GM12892 (cell line): ENCODE measurements at places on chromosomes 1 and 21.

GRCh38 chr21:35953597-35953996 lies 106.7 kb downstream of the SETD4 start:
- no peak for DNase-seq

DNA sequence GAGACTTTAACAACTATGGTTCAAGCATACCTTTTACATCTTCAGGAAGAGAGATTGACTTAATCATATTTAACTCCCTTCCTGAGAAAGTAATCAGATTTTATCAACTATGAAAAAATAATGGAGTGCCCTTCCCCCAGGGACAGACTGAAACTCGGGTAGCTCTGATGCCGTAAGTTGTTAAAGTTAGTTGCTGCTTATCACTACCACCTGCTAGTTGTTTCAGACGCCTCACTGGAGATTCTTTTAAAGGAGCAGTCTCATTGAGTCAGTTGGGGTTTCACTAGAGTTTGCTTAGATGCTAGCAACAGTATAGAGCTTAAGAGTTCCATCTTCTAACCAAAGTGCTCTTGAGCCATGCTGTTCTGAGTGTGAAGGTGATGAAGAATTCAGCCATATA lies 17.0 kb upstream of the TRAF5 start:
- no peak for DNase-seq

DNA sequence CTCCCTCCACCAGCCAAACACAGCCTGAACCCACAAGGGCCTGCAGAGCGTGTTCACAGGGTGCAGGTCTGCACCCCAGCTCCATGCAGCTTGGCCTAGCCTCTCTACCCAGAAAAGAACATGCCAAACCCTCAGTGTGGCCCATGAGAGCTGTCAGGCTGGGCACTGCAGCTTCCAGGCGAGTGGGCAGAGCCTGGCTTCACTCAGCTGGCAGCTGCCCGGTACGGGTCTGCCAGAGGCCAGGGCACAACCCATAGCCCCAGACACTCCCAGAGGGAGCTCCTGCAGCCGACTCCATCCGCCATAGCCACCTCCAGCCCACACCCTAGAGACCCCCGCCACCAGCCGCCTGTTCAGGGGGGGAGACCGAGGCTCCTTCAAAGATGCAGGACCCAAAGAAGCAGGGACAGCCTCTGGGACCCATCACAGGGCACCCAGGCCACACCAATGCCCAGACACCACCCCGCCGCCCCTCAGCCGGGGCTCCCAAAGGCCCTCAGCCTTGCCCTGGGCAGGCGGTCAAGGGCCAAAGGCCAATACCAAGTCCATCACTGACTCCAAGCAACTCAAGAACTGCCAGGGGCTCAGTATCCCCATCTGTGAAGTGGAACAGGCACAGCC lies 42.4 kb downstream of the MEGF6 start:
- no peak for DNase-seq

- no peak for DNase-seq
Measured at GRCh38 chr1:32775640-32776337, 41.4 kb downstream of the YARS1 start.

DNA sequence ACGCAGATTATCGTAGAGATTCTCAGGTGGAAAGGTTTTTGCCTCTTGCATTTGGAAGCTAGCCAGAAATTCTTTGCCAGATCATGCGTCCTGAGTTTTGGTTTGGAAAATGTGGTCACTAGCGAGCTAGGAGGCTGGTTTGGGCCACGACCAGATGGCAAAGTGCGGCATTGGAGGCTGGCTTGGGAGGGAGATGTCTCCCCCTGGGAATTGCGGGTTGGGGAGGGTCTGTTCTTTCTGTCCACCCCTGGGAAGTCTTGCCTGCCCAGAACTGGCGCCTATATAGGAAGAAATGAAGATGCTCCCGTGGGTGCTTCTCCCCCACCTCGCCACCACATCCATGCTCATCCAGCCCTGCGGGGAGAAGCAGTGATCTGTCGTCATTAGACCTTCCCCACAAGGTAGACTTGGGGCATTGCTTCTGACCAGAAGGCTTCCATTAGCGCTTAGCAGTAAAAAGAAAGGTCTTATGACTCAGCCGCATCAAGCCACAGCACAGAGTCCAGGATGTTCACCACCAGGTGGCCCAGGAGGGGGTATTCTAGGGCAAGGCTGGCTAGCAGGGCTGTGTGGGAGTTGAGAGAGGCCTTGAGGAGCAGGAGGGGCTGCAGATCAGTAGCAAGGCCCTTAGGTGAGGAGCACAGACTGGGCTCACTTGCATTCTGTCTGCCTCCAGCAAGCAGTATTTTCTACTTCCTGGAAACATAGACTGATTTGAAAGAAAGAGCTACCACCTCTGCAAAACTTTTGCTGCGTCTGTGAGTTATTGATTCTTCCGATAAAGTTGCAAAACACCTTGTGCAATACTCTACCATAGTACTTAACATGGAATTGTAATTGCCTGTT lies 1.5 kb upstream of the PTP4A2 start:
- DNase-seq, result peak; percentile 55

DNA sequence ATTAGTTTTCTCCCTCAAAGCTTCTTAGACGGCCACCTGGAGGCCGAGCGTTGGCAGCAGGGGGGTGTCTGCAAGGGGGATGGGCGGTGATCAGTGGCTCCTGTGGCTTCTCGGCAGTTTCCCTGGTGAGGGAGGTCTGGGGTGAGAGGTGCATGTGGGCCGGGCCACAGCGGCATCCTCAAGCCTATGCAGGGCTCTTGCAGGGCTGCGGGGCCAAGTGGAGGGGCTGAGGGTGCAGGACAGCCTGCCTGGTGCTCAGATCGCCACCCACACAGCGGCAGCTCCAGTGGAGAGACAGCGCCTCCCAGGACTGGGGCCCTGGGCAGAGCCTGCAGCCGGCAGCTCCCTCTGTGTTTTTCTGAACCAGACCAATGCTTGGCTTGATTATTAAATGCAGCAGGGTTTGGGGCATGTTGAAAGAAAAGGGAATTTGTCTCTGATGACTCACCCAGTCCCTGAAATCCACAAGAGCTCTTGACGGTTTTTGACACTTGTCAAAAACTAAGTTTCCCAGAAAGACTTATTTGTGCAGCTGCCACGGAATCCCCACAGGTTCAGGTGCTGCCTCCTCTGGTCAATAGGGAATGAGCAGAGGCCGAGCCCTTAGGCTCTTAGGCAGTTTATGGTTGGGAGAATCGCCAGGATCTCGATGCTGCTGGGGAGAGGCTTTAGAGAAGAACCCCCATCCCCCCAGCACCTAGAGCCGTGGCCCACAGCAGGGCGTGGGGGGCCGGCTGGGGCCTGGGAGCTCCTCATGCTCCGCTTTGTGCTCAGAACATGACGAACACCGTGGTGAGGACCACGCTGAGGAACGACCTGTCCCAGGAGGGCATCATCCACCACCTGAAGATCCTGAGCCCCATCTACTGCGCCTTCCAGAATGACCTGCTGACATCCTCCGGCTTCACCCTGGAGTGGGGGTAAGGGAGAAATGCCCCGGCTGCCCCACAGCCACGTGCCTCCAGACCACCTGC lies 54.7 kb downstream of the UMODL1 start:
- no peak for DNase-seq

- peak; percentile 8 for DNase-seq
Measured at GRCh38 chr1:67429011-67429527, 1.1 kb downstream of the SERBP1 start.

DNA sequence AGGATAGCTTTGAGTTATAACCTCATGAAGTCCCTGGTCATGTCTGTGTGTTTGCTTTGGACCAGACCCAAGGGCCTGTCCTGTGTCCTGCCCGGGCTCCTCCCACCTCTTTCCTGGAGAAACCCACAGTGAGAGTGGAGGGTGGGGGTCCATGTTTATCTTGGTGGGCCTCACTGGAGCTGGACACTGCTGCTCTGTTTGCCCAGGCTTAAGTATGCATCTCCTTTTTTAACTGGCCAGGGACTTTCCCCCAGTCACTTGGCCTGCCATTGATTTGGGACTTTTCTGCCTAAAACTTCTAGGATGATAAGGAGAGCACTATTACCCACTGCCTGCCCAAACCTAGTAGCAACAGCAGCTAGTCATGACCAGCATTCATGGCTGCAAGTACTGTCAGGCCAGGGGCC lies 49.8 kb downstream of the DDR2 start:
- no peak for DNase-seq

DNA sequence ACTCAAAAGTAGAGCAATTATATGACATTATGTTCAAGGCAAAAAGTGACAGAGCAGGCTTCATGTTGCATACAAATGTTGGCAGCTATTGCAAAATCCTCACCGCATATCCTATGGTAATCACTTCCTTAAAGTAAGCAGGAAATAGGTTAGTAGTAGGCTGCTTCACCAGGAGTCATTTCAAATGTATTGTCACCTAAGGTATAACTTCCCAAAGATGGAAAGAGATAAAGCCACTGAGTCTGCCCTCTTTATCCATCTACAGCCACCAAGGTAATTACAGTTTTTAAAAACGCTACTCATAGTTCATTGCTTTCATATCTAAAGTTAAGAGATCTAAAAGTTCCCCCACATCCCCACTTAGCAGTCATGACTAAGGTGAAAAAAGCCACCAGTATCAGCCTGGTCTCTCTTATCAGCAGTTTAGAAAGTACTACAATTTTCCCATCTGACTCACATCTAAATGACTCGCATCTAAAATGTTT lies 31.6 kb upstream of the UBE2U start:
- DNase-seq, result no peak

DNA sequence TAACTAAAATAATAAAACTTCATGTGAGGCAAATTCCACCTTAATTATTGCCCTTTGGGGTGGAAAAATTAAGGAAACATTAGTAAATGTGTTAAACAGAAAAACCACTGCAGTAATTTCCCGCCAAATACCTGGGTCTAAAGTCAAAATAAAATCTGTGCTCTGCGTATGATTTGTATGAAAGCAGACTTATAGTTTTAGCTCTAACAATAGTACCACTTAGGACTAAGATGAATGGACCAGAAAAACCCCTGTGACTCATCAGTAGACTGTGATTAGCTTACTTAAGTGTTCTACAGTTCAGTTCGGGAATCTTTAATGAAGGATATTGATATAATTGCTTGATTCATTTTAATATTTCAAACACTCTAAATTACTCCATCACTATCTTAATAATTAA lies 23.3 kb upstream of the C1orf105 start:
- no peak for DNase-seq

DNA sequence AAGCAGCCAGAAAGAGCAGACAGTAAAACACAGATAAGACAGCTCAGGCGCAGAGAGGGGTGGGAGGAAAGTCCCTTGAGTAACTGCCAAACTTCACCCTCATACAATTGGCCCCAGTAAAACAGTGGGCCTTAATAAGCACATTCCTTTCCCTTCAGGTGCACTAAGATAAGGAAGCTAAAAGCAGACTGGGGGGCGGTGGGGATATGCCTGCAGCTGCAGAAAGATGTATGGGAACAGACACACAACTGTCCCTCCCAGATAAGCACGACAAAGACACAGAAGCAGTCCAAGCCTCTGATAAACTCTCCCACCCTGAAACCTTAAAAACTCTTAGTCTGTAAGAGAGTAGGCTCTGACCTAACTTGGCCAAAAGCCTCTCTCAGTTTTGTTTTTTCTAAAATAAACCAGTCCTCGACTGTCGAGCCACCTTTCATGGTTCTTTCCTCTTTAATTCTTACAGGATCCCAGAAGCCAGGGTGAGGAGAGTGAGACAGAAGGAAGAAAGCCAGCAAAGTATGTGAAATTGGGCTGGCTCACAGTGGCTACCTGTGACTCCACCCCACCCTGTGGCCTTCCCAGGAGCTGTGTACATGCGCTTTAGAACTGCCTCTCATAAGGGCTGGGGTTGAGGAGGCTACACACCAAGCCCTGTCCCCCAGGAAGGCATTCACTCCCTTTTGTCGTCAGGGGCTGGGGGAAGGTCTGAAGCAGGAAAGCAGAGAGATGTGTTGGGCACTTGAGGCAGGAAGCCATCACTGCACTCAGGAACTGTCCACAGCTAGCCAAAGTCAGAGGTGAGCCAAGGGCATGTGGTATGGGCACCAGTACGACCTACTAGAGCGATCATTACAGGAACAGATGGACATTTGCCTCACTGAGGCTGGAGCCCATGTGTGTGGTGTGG lies 4.6 kb downstream of the PGLYRP4 start:
- DNase-seq, result no peak

DNA sequence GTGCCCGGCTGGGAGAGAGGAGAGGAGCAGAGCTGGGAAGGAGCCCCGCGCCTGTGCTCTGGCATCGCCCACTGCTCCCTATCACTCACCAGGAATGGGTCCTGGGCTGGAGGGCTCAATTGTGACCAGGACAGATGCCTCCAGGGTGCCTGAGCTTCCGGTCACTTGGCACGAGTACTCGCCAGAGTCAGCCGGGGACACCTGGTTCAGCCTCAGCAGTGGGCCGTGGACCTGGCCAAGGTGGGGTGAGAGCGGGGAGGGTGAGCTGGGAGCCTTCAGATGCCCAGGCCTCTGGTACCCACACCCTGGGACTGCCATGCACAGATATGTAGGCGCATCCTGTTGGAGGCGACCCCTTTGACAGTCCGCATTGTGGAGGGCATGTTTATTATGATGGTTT lies 31.1 kb downstream of the LDLRAD2 start:
- DNase-seq, result no peak

GRCh38 chr1:53860967-53861411 lies 22.9 kb upstream of the NDC1 start:
- peak; percentile 25 for DNase-seq

DNA sequence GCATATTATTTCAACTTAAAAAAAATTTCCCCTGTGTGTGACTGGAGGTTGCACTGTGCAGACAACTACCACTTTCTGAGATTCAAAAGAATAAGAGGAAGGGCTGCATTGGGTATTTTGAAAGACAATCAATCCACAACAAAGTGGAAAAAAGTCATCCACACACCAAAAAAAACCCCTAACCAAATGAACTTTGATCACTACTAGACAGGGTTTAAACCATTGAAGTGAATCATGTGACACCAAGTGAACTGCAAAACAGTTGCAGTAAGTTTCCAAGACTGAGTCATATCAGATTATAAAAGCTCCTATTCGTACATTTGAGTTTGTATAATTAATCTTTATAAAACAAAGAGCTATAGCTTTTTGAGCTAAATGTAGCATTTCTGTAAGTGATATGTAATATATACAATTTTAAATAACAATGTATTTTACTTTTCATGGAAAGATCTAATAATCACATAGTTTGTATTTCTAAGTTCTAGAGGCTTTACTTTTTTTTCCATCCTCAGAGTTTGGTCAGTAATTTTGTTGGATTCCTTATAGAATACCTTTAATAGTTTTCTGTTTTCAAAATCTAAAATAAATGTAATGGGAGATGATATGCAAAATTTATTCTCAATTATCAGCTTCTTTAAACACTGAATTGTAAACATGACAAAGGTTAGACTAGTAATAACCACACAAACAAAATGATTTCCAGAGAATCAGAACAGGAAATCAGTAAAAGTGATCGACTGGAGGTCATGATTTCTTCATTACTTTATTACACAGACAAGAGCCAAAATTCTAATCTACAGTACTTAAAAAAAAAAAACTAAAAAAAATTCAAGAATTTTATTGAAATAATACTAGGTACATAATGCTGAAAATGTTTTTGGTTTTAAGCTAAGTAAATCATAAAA lies 50.5 kb upstream of the GFI1 start:
- no peak for DNase-seq

GRCh38 chr1:118217141-118217838 lies 32.3 kb upstream of the SPAG17 start:
- DNase-seq, result no peak
